ENCODE measurements at places on chromosomes 5 and 9. TPM values are rescaled to one million over a fixed set of nuclear protein-coding genes. Genes with fewer than 3 reads are reported as not detected.

The ANKRD31 gene
- total RNA-seq, result 0.25 TPM

The BSPRY gene
- total RNA-seq, result 8.8 TPM

The ABO gene
- 23.0 TPM for total RNA-seq

The PCA3 gene
- not detected for total RNA-seq

The PCDHGC4 gene
- total RNA-seq, result 8.7 TPM

The DPM2 gene
- 51.3 TPM for total RNA-seq

The NAIF1 gene
- 7.2 TPM for total RNA-seq

The RLN2 gene
- not detected for total RNA-seq

The SLC6A7 gene
- 0.06 TPM for total RNA-seq

The FAM151B gene
- total RNA-seq, result 6.5 TPM

The SELENOP gene
- 756 TPM for total RNA-seq

The WDR41 gene
- total RNA-seq, result 37.5 TPM

The LCP2 gene
- 73.0 TPM for total RNA-seq

The FBN2 gene
- total RNA-seq, result 1.3 TPM

The CAMK2A gene
- 2.7 TPM for total RNA-seq

The RMRP gene
- total RNA-seq, result 30,229 TPM

The CNTNAP3B gene
- 13.6 TPM for total RNA-seq

The CDC20B gene
- 5.7 TPM for total RNA-seq

The FOXD4L5 gene
- total RNA-seq, result 0.25 TPM

The SLC6A3 gene
- 0.95 TPM for total RNA-seq

The EHMT1 gene
- 91.5 TPM for total RNA-seq

The TRIM7 gene
- 3.8 TPM for total RNA-seq

The CYLC2 gene
- total RNA-seq, result not detected

The CKMT2 gene
- 1.7 TPM for total RNA-seq

The AQP3 gene
- total RNA-seq, result 43.9 TPM

The KCNN2 gene
- 2.0 TPM for total RNA-seq

The GADD45G gene
- total RNA-seq, result 36.6 TPM

The PKD2L2 gene
- not detected for total RNA-seq

The CARD6 gene
- 15.9 TPM for total RNA-seq

The SVEP1 gene
- total RNA-seq, result 38.9 TPM

The PAEP gene
- total RNA-seq, result 0.37 TPM

The SLC25A25 gene
- total RNA-seq, result 32.6 TPM

Data from lung (tissue), 17 donors.